Stimulated activated CD4-positive, alpha-beta T cell treated with anti-CD3 and anti-CD28 coated beads, Interleukin-4, amount 100 ng/mL, for 48 hours (primary cell): ENCODE measurements at places on chromosomes 12 and 14.

GRCh38 chr12:6644257-6644596 lies 3.0 kb downstream of the ACRBP start:
- no peak for DNase-seq

DNA sequence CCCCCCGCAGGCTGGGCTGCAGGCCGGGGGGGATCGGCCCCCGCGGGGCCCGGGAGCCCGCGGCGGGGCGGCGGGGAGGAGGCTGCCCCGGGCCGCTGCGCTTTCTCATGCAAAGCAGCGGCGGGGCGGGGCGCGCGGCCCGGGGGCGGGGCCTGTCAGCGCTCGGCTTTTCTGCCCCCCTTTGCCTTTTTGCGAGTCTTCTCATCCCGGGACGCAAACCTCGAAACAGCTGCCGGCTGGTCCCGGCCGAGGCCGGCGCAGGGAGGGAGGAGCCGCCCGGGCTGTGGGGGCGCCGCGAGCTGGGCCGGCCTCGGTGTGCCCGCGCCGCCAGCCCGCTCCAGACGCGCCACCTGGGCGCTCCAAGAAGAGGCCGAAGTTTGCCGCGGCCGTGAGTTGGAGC lies at the start of gene FZD10:
FZD10 (plus strand) TSS at position 198 of the 400 bp plus-strand sequence. CDS start 479 bp downstream, outside the sequence.
- DNase-seq: no peak

DNA sequence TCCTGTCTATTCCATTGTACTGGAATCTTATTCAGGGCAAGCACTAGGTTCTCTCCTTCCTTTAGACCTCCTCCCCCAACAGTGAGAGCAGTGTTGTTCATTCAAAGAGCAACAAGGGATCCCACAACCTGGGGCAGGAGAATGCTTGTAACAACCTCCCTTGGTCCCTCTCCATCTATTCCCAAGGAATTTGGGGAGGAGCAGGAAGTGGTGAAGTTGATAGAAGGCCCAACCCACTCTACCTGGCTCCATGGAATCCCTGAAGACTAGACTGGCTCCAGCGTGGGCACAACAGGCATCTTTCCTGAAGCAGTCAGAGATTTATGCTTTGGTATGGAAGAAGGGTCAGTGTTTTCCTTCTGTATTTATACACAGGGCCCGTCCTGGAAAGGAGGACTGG lies 33.4 kb upstream of the CISTR start:
- no peak for DNase-seq

- no peak for DNase-seq
These were observed 19.6 kb downstream of the FGD6 start for GRCh38 chr12:95197636-95198035.

DNA sequence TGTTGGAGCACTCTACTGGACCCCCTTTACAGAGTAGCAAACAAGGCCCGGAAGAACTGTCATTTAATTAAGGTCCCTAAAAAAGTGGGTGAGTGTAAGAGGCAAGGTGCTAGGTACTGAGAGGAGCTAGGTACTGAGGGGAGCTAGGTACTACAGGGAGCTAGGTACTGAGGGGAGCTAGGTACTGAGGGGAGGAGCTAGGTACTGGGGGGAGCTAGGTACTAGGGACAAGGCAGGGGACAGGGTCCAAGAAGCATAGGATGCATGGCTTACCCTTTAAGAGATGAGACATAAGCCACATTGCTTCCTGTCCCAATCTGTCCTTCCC lies 4.9 kb downstream of the KRT5 start:
- DNase-seq: no peak

GRCh38 chr12:2578211-2578610 lies 216.6 kb upstream of the FKBP4 start:
- no peak for DNase-seq

GRCh38 chr12:122207391-122207790 lies 3.9 kb downstream of the B3GNT4 start:
- DNase-seq: no peak

DNA sequence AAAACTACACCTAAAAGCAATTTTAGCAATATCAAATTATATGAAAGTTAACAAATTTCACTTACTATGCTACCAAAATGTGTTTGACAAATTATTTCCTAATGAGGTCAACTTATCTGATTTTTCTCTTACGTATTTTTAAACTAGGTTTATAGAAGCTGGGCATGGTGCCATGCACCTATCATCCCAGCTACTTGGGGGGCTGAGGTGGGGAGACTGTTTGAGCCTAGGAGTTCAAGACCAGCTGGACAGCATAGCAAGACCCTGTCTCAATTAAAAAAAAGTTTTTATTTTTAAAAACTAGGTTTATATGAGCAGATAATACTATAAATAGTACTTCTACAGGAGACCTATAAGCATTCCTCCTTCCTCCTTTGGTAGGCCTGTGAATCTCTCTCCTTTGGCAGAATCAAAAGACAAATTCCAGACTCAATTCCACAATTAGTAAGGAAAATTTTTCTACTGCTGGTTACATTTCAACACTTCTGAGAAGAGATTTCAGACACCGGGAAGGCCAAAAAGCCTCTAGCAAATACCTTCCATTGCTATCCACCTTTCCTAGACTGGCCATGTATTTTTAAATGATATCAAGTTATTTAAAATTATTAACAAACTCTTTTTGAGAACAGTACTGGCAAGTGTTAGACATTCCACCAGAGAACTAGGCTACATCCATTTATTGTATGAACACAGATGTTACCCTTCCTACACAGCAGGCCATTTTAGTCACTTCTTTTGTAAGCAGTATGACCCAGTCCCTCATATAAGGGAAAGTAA lies 34.4 kb downstream of the CDK17 start:
- no peak for DNase-seq

- DNase-seq: no peak
These were observed 178.6 kb downstream of the DPF3 start for GRCh38 chr14:72715215-72715849.
